ENCODE measurements at places on chromosomes 2 and 18.

- DNase-seq, result no peak
Measured at GRCh38 chr2:226048611-226049010, 649.1 kb downstream of the NYAP2 start.

DNA sequence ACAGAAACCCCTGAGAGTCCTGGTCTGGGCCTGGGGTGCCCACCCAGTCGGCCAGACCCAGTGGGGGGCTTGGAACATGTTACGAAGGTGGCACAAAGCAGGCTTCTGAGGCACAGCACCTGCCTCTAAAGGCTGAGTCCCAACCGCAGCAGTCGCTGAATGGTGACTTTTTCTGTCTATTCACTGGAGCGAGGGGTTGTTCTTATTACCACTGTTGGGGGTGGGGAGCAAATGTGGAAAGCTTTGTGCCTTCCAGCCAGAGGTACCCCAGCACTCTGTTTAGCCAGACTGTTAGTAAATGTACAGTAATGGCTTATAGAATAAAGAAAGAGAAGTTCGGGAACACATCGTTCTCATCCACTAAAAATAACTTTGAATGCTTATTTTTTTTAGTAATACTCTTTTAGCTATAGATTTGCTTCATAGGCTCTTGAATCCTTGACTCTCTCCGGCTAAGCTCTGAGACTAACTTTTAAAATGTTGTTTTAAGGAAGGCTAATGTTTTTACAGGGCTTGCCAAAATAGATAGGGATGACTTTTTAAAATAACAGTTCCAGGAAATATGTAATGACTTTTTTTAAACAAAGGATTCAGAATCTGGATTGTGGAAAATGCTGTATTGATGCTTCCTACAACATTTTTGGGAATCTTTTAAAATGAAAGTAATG lies 23.4 kb upstream of the PTPN2 start:
- DNase-seq, result no peak

DNA sequence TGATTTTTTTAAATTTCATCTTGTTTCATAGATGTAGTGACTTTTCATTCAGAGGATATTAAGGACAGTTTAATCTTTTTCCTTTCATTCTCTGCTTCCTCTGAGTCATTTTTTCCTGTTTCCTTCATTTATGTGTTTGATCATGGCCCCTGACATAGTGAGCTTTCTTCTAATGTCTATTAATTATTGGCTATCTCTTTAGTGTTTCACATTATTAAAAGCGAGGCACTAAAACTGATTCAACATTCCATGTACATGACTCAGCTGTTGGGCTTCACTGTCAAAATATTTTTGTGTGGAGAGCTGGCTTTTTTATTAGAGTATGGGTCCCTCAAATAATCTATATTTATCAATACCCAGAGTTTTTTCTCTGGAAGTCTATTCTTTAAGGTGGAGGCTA lies 125.8 kb downstream of the THSD7B start:
- no peak for DNase-seq

DNA sequence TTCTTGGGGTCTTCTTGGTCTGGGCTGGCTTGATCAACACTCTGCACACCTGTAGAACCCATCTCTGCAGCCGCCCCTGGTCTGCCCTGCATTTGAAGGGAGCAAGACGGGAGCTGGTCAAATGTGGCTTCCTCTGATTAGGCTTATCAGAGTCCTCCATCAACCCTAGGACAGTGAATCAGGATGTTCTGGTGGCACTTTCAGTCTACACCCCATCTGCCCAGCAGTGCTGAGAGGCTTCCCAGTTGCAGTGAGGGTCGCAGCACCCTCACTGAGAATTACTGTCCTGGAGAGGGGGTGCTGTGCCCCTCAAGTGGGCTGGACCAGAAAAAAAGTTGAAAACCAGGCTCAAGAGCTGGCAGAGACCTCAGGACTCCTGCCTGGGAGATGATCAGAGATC lies 152.9 kb downstream of the DYSF start:
- no peak for DNase-seq
